ENCODE measurements at places on chromosomes 2 and 18.

GRCh38 chr2:222609381-222609780 is 46.5 kb downstream of the FARSB start:
- no peak for DNase-seq

GRCh38 chr2:58553937-58554336 is 312.8 kb upstream of the FANCL start:
- DNase-seq: no peak

GRCh38 chr18:75253784-75254183 is 43.2 kb downstream of the TSHZ1 start:
- no peak for DNase-seq

- DNase-seq: no peak
Measured at GRCh38 chr2:159026170-159026569, 57.7 kb downstream of the TANC1 start.

- DNase-seq: no peak
Measured at GRCh38 chr2:58875436-58875835, 634.3 kb upstream of the FANCL start.

- no peak for DNase-seq
Measured at GRCh38 chr2:9756692-9757250, 86.5 kb upstream of the TAF1B start.

- DNase-seq: no peak
Measured at GRCh38 chr18:25164848-25165811, 186.8 kb downstream of the ZNF521 start.

GRCh38 chr2:172380436-172381274 is 46.7 kb upstream of the ITGA6 start:
- DNase-seq: peak; percentile 77

DNA sequence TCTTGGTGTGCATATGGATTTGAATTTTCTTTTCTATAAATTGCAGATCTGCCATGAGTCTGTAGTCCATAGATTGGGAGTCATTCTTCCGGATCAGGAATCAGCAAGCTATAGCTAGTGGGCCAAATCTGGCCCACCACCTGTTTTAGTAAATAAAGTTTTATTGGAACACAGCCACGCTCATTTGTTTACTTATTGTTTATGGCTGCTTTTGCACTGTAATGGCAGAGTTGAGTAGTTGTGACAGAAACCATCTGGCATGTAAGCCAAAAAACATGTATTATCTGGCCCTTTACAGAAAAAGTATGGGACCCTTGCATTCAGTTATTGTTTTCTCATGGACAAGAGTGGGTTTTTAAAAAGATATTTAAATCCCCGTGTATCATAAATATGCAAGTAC is 191.2 kb downstream of the LRRTM1 start:
- no peak for DNase-seq

DNA sequence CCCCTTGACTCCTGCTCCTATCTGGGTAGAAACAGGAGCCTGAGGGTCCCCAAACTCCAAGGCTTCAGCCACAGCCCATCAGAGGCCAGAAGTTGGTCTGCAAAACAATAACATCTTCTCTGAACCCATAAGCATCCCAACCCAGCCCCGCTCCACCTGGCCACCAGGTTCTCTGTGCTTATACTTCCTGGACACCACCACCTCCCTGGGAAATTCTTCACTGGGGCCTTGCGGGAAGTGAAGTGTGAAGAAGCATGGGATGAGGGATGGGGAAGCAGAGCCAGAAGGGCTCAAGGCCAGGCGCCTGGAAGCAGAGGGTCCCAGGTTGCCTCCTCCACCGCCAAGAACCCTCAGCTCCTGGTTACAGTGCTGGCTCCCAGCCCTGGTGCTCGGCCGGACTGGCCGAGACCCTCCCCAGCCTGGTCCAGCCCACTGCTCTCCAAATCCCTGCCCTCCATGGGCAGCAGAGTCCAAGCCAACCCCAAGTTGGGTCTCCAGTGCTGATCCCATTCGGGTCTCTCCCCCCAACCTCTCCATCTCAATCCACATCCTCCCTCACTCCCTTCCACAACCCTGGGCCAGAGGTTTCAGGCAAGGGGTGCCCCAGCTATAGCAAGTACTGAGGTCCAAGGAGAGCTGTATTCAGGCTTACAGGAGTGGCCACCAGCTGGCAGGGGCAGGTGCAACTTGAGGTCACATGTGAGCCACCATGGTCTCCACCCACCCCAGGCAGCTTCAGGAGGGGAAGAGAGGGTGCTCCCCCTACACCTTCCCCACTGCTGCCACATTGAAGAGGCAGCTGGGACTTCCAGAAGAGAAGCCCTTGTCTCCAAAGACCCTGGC is 60.7 kb downstream of the TNS1 start:
- DNase-seq: no peak

DNA sequence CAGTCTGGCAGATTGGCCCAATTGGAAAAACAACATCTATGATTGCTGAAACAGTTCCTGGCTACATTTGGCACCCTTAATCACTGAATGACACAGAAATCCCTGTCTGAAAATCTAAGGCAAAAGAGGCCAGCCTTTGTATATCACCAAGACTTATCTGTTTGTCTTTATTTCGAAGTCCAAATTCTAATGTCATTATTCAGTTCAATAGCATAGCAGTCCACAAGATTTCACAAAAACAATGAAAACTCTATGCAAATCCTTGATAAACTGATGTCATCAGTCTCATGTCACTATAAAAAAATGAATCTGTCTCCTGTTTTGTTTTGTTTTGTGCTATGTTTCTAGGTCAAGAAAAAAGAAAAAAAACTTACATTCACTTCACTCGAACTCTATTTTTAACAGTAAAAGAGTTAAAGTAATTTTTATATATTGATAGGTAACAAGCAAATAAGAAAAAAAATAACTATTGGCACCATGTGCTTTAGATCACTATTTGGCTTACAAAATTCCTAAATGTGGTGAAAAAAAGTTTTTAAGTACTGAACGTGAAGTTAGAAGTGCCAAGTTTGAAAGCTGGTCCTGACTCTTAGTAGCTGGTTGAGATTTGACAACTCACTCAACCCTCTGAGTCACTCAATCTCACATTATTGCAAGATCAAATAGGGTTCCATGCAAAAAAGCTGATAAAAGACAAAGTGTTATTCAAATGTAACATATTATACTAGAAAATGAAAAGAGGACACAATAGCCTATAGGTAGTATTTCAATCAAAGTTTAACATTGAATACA is 359.3 kb downstream of the IRS1 start:
- DNase-seq: no peak

DNA sequence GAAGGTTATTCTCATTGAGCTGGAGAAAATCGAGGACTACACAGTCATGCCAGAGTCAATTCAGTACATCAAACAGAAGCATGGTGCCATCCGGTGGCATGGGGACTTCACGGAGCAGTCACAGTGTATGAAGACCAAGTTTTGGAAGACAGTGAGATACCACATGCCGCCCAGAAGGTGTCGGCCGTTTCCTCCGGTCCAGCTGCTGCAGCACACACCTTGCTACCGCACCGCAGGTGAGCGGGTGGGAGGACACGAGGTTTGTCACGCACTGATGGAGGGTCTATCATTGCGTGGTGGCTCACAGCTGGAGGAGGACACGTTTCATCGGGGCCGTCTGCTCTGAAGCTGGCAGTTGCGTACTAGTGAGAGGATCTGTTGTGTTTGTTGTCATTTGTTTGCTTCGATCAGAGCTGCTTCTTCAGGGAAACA is 48.2 kb downstream of the IL1RL2 start:
- DNase-seq: peak; percentile 41

- DNase-seq: no peak
Measured at GRCh38 chr2:69145204-69145603, 132.2 kb downstream of the ANTXR1 start.

GRCh38 chr2:164453656-164454305 is 167.5 kb downstream of the GRB14 start:
- no peak for DNase-seq

GRCh38 chr2:177180269-177181000 is 32.2 kb upstream of the HNRNPA3 start:
- DNase-seq: no peak

- DNase-seq: no peak
Measured at GRCh38 chr2:162017233-162017632, 56.8 kb downstream of the DPP4 start.

DNA sequence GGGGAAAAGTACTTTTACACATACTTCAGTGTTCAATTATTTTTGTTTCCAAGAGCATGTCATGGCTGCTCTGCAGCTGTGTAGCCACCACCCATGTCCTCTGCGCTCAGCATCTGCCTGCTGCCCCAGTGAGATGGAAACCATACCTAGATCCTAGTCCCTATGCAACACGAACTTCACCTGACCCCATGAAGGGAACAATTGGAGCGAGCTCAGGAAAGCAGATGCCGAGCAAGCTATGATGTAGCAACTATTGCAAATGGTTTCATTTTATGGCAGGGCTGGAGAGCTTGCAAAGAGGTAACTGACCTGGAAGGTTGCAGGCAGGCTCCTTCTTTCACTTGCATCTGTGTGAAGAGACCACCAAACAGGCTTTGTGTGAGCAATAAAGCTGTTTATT is 1.3 kb upstream of the CCDC141 start:
- no peak for DNase-seq

All from left lobe of liver (tissue), 2 donors.